ENCODE measurements at places on chromosomes 13 and 19. TPM values are rescaled to one million over a fixed set of nuclear protein-coding genes. Genes with fewer than 3 reads are reported as not detected.

The KRTDAP gene
- 4.2 TPM for total RNA-seq

The ZNF439 gene
- 0.47 TPM for total RNA-seq

The MADCAM1 gene
- 0.46 TPM for total RNA-seq

The TTYH1 gene
- total RNA-seq, result 1.8 TPM

The F10 gene
- total RNA-seq, result 16.5 TPM

The KLF1 gene
- total RNA-seq, result 0.80 TPM

The CGB5 gene
- not detected for total RNA-seq

DNA sequence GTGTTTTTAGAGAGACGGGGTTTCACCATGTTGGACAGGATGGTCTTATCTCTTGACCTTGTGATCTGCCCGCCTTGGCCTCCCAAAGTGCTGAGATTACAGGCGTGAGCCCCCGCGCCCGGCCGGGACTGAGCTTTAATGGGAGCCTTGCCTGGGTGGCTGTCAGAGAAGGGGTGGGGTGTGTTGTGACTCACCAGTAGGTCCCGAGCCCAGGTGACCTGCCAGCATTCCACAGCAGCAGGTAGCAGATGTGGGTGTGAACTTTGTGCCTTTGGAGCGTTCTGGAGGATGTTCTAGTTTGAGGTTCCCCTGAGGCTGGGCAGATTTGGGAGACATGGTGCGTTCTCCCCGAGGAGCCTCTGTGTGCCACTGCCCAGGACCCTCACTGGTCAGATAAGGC, 7.1 kb upstream of the EPN1 start:
- DNase-seq, result no peak
- no peak overlapping the region for H3K4me3 ChIP-seq
- H3K27me3 ChIP-seq, result no peaks in the 10 kb centered on the region
- peaks cover 77% of the 10 kb centered on the region for H3K36me3 ChIP-seq

- no peak for DNase-seq
- no peaks in the 10 kb centered on the region for H3K27me3 ChIP-seq
- H3K4me3 ChIP-seq, result no peak overlapping the region
- H3K36me3 ChIP-seq, result no peaks in the 10 kb centered on the region
- H3K4me1 ChIP-seq, result no peaks in the 10 kb centered on the region
These were observed 229.0 kb downstream of the POSTN start for GRCh38 chr13:37369616-37370015.

DNA sequence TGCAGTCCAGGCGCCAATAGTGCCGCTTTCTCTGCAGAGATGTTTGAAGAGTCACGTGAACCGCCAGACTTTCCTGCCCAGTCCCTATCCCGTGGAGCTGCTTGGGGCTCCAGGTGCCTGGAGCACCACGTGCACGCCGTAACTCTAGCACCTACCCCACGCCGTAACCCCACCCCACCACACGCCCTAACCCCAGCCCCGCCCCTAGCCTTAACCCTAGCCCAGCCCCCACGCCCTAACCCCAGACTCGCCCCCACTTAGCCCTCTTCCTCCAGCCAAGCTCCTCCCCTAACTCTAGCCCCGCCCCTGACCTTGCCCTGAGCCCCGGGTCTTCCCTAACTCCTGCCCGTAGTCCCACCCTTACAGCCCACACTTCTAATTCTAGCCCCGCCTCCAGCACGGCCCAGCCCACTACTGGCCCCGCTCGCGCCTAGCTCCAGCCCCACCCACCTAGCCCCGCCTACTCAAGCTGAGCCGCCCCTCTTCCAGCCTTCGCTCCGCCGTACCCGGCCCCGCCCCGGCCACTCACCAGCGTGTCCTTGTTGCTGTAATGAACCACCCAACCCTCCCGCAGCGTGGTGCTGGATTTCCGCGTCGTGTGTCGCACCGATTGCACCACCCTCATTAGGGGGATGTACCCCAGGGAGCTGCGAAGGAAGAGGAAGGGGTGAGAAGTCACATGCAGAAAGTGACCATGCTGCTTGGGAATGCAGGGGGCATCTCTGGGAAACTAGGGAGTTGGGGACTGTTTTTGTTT, 19.5 kb downstream of the PRKD2 start:
- no peaks in the 10 kb centered on the region for H3K4me1 ChIP-seq
- H3K27ac ChIP-seq, result no peak overlapping the region
- peak; percentile 99 for DNase-seq
- H3K4me3 ChIP-seq, result no peak overlapping the region
- H3K27me3 ChIP-seq, result no peaks in the 10 kb centered on the region

DNA sequence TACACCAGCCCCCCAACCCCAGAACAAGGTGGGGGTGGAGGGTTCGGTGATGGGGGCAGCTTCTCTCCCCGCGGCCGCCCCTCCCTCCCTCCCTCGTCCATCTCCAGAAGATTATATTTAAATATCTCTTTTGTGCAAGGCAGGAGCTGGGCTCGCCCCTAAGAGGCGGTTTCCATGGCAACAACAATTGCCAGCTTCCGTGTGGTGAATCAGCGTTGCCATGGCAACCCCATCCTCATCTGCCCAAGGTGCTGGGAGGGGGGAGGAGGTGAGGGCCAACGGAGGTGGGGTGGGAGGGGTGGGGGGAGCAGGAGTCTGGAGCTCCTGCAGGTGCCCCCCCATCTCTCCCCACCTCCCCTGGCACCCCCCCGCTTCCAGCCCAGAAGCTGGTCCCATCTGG, 46.4 kb downstream of the CELF5 start:
- no peaks in the 10 kb centered on the region for H3K4me1 ChIP-seq
- H3K27me3 ChIP-seq, result peaks cover 12% of the 10 kb centered on the region
- DNase-seq, result peak; percentile 77
- H3K4me3 ChIP-seq, result no peak overlapping the region

DNA sequence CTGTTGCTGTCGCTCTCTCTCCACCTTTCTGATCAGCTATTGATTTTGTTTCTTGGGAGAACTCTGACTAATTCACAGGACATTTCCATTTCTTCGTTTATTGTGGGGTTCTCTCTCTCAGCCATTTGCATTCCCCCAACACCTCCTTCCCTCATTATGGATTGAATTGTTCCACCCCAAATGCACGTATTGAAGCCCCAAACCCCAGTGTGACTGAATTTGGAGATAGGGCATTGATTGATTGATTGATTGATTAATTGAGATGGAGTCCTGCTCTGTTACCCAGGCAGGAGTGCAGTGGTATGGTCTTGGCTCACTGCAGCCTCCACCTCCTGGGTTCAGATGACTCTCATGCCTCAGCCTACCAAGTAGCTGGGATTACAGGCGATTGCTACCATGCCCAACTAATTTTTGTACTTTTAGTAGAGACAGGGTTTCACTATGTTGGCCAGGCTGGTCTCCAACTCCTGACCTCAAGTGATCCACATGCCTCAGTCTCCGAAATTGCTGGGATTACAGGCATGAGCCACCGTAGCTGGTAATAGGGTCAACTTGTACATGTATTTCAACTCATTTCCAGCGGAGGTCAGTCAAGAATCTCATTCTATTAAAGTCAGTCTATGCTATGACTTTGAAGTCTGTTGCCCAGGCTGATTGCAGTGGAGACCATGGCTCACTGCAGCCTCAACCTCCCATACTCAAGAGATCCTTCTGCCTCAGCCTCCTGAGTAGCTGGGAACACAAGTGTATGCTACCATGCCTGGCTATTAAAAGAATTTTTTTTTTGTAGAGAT, 13.6 kb downstream of the NFILZ start:
- no peaks in the 10 kb centered on the region for H3K36me3 ChIP-seq
- no peak overlapping the region for H3K4me3 ChIP-seq
- no peaks in the 10 kb centered on the region for H3K4me1 ChIP-seq
- DNase-seq, result no peak
- H3K27me3 ChIP-seq, result no peaks in the 10 kb centered on the region

GRCh38 chr19:30112171-30112570, 170.1 kb downstream of the URI1 start:
- no peaks in the 10 kb centered on the region for H3K36me3 ChIP-seq
- no peaks in the 10 kb centered on the region for H3K4me1 ChIP-seq
- no peak overlapping the region for H3K4me3 ChIP-seq
- no peaks in the 10 kb centered on the region for H3K27me3 ChIP-seq
- no peak overlapping the region for H3K27ac ChIP-seq

GRCh38 chr19:58361900-58362271, 665 bp downstream of the ZNF497 start:
- peak overlapping the region; percentile 92 for H3K27ac ChIP-seq
- H3K27me3 ChIP-seq, result no peaks in the 10 kb centered on the region
- no peaks in the 10 kb centered on the region for H3K4me1 ChIP-seq
- peak overlapping the region; percentile 91 for H3K4me3 ChIP-seq
- no peaks in the 10 kb centered on the region for H3K36me3 ChIP-seq
- DNase-seq, result no peak

DNA sequence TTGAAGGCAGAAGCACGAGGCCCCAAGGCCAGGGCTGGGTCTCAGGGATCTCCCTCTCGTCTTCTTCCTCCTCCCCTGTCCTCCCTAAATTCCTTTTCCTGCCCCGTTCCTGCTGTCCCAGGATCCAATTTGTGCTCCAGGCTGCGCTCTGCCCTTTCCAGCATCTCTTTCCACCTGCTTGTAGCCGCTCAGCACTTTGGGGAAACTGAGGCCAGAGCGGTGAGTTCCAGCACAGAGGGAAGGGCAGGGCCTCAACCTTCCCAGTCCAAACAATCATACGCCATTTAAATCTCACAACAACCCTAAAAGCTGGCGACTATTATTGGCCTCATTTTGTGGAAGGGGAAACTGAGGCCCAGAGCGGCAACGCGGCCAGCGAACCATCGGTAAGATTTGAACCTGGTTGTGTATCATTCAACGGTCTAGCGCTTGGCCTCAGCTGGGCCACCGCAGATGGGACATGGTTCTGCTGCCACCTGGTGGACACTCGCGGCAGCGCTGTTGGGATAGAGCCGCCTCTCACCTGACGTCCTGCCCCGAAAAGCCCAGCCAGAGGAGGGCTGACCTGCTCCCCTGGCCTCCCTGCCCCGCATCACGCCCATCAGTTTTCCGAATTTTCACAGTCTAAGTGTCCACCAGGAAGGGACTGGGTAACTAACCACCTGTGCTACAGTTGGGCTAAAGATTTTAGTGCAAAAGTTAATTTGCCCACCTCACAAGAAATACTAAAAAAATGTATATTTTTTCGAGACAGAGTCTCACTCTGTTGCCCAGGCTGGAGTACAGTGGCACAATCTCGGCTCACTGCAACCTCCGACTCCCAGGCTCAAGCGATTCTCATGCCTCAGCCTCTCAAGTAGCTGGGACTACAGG, 4.2 kb upstream of the RPL18A start:
- H3K36me3 ChIP-seq, result peaks cover 1% of the 10 kb centered on the region
- H3K4me3 ChIP-seq, result no peak overlapping the region
- H3K27me3 ChIP-seq, result peaks cover 4% of the 10 kb centered on the region
- no peaks in the 10 kb centered on the region for H3K4me1 ChIP-seq
- H3K27ac ChIP-seq, result no peak overlapping the region

GRCh38 chr19:35833972-35834371, 18.3 kb downstream of the NPHS1 start:
- no peaks in the 10 kb centered on the region for H3K36me3 ChIP-seq
- no peaks in the 10 kb centered on the region for H3K4me1 ChIP-seq
- H3K27me3 ChIP-seq, result peaks cover 55% of the 10 kb centered on the region

DNA sequence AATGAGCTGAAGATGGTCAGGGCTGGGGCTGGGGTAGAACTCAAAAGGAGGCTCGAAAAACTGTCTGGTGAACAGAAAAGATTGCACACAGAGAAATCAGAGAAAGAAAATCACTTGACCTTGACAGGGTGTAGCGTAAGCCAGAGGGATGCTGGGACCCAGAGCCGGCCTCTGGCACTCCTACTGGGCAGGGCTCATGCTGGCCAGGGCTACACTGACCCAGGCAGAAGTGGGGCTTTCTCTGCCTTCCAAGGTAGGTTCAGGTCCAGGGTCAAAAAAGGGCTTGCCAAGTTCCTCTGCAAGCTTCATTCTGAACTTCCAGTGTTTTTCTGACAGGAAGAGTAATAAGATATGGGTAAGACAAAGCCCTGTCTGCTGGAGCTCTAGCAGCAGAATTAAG, 56.2 kb downstream of the LATS2 start:
- H3K27me3 ChIP-seq, result no peaks in the 10 kb centered on the region
- H3K4me3 ChIP-seq, result no peak overlapping the region
- peaks cover 21% of the 10 kb centered on the region for H3K36me3 ChIP-seq
- H3K27ac ChIP-seq, result no peak overlapping the region
- H3K4me1 ChIP-seq, result no peaks in the 10 kb centered on the region
- DNase-seq, result peak; percentile 41

DNA sequence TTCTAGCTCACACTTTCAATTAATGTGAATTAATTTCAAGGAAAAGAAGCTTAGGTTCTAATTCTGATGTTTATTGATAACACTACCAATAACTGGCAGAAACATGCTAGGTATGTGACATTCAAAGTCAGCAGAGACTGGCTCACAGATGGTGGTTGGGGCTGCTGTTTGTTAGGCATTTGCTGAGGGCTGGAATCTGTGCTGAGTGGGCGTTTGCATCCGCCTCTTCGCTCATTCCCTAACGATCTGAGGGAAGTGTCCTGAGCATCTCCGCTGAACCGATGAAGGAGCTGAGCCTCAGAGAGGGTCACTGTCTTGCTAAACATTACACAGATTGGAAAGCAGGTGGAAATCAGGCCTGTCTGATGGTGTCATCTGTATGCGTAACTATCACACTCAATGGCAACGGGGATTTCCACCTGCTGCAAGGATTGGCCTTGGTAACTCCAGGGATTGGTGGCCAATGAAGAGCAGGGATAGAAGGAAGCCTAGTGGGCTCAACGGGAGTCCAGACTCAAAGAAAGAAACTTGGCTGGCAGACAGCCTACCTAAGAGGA, 338.9 kb downstream of the TEX29 start:
- no peaks in the 10 kb centered on the region for H3K36me3 ChIP-seq
- H3K27ac ChIP-seq, result no peak overlapping the region
- no peak overlapping the region for H3K4me3 ChIP-seq
- H3K4me1 ChIP-seq, result peaks cover 10% of the 10 kb centered on the region
- peaks cover 63% of the 10 kb centered on the region for H3K27me3 ChIP-seq

DNA sequence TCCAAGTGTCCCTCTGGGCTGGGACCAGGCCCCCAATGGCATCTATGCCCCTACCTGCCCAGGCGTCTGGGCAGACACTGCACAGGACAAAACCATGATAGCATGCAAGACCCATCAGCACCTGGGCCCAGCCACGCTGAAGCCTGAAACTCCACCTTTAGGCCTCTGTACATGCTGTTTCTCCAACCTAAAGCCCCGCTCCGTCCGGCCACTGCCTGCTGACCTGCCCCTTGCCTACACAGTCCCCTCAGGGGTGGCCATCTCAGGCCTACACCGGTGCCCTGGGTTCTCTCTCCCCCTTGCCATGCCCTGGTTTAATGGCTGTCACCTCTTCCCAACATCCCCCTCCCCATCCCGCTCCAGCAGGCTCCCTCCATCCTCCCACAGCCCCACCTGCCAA, 15.3 kb downstream of the GJA3 start:
- no peak overlapping the region for H3K27ac ChIP-seq
- no peaks in the 10 kb centered on the region for H3K36me3 ChIP-seq
- no peaks in the 10 kb centered on the region for H3K4me1 ChIP-seq
- H3K4me3 ChIP-seq, result no peak overlapping the region
- H3K27me3 ChIP-seq, result no peaks in the 10 kb centered on the region
- peak; percentile 28 for DNase-seq

DNA sequence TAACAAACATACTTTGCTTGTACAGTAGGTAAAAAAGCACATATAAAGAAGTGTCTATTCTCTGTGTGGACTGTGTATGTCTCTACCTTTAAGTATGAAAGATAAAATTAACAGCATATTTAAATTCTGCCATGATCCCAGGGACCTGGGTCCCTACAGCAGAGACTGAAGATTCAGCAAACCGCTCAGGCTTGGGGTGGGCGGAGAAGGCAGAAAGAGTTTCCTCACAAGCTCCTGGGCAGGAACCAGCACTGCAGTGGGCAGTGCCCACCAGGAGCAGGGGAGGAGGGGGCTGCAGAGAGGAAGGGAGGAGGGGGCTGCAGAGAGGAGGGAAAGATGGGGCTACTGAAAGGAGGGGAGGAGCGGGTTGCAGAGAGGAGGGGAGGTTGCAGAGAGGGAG, 44.6 kb upstream of the GRTP1 start:
- H3K27ac ChIP-seq, result no peak overlapping the region
- no peak overlapping the region for H3K4me3 ChIP-seq
- peak; percentile 31 for DNase-seq
- H3K27me3 ChIP-seq, result no peaks in the 10 kb centered on the region
- no peaks in the 10 kb centered on the region for H3K36me3 ChIP-seq
